ENCODE measurements at places on chromosomes 1 and 21.

- no peak for DNase-seq
Observed at GRCh38 chr1:153852170-153852569, 70.6 kb downstream of the GATAD2B start.

GRCh38 chr1:13825033-13825432 is 125.0 kb downstream of the PRDM2 start:
- DNase-seq: peak; percentile 14

DNA sequence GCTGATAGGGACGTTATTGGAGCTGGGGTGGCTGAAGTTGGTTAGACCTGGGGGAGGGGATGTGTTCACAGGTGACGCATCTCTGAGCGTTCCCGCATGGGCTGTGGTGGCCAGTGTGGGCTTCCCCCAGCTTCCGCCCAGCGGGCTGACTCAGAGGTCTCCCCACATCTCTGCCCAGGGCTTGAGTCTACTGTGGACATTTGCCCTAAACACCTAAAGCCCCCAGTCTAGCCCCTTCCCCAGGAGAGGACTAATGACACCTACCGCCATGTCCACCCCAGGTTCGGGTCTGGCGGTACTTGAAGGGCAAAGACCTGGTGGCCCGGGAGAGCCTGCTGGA is 2.0 kb downstream of the AGRN start:
- peak; percentile 72 for DNase-seq

GRCh38 chr1:38332649-38333310 is 286.2 kb upstream of the POU3F1 start:
- no peak for DNase-seq

GRCh38 chr1:93999840-94000415 is 90.7 kb upstream of the GCLM start:
- no peak for DNase-seq

DNA sequence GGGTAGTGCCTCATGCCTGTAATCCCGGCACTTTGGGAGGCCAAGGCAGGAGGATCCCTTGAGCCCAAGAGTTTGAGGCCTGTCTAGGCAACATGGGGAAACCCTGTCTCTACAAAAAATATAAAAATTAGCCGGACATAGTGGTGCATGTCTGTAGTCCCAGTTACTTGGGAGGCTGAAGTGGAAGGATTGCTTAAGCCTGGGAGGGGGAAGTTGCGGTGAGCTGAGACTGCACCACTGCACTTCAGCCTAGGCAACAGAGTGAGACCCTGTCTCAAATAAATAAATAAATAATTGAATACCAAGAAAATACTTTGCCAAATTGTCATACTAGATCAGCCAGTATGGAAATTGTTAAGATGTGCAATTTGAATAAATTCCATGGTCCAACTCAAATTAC is 5.9 kb upstream of the RBBP5 start:
- no peak for DNase-seq

- DNase-seq: no peak
Observed at GRCh38 chr1:205054013-205054412, 11.0 kb downstream of the CNTN2 start.

- DNase-seq: peak; percentile 63
Observed at GRCh38 chr1:244273845-244274619, 177.7 kb downstream of the ADSS2 start.

DNA sequence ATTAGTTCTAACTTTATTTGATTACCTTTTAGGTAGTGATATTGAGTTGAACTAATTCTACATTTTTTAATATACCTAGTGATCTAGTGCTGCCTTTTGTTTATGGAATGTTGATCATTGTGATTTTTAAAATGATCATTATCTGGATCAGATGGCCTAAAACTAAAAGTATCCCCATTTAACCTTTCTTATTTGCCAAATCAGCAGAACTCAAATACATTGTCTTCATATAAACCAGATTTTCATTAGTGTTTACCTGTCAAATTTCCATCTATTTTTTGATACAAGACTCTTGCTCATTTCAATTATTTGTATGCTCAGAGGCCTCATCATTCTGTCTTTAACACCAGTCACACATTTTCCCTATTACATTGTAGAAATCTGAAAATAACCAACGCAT is 441.2 kb downstream of the PTPRC start:
- DNase-seq: no peak

GRCh38 chr1:55789466-55789865 is 574.3 kb upstream of the USP24 start:
- no peak for DNase-seq

DNA sequence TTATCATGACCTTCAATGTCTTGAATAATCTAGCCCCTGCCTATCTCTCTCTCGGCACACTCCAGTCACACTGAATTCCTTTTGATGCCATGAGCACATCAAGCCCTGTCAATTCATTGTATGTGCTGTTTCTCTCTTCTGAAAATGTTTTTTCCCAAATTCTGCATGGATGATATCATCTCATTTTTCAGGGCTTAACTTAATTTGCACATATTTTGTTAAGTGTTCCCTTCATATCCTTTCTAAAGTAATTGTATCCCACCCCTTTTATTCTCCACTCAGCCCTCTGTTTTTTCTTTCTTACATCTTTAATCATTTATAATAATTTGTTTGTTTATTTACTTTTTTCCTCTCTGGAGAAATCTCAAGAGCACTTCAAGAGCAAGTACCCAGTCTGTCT is 149.9 kb downstream of the ZNF326 start:
- no peak for DNase-seq

- no peak for DNase-seq
Observed at GRCh38 chr1:32878637-32879041, 7.7 kb upstream of the HPCA start.

DNA sequence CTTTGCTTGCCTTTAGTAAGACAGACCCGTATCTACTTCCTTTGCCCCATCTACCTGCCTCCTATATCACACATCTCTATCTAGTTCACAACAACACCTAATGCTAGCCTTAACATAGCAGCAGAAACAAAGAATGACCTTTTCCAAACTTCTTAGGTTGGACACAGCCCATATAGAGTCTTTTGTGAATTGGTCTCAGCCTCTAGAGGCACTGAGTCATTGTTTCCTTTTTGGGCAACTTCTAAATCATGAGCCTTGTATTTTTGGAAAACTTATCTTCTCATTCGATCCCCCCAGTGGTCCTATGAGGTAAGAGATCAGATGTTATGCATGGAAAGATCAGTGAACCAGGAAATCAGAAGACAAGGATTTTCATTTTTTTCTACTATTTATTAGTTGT is 679.4 kb upstream of the USP24 start:
- no peak for DNase-seq

GRCh38 chr1:77463216-77463615 is 181.4 kb downstream of the AK5 start:
- no peak for DNase-seq

DNA sequence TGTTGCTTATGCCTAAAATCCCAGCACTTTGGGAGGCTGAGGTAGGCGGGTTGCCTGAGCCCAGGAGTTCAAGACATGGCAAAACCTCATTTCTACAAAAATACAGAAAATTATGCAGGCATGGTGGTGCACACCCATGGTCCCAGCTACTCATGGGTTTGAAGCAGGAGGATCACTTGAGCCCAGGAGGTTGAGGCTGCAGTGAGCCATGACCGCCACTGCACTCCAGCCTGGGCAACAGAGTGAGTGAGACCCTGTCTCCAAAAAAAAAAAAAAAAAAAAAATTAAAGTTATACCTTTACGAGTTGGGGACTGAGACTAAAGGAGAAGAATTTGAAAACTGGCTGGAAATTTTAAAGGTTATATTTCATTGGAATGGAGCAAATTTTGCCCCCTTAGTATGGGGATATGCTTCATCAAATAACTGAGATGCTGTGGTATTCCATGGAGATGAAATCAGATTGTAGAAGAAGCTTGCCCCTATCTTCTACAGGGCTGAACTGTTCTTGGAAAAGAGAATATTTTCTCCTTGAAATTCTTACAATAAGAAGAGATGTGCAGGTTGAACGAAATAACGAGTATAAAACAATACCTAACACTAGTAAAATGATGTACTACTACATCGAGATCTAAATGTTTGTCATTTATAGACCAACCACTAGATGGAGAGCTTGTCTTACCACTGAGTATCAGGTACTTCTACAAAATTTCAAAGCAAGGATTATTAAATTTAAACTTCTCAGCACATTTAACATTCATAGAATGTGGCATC is 34.9 kb upstream of the SCYL3 start:
- DNase-seq: peak; percentile 73

DNA sequence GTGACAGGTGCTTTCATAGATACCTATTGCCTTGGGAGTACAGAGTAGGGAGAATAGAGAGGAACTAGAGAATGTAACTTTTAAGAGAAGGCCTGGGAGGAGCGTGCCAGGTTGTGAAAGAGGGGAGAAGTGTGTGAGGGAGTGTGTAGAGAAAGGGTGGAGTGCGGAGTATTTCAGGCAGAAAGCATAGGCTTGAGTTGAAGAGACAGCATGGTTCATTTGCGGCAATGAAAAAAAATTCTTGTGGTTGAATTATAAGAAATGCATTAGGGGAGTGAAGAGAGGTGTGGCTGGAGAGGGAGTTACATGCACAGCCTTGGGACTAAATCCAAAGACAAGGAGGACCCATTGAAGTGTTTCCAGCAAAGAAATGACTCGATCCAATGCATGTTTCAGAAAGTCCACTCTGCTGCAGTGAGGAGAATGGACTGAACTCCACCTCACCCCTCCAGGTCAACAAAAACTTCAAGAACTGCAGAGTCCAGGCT is 81.7 kb upstream of the ADAM30 start:
- no peak for DNase-seq

- peak; percentile 39 for DNase-seq
Observed at GRCh38 chr1:35876988-35877387, 6.0 kb upstream of the AGO1 start.

GRCh38 chr1:163697137-163697536 is 375.4 kb downstream of the NUF2 start:
- DNase-seq: no peak

GRCh38 chr1:66494482-66494881 is 39.5 kb upstream of the SGIP1 start:
- DNase-seq: no peak

- DNase-seq: no peak
Observed at GRCh38 chr1:34165422-34165921, 442 bp upstream of the CSMD2 start.

- DNase-seq: no peak
Observed at GRCh38 chr1:17837233-17838030, 82.3 kb downstream of the ACTL8 start.

DNA sequence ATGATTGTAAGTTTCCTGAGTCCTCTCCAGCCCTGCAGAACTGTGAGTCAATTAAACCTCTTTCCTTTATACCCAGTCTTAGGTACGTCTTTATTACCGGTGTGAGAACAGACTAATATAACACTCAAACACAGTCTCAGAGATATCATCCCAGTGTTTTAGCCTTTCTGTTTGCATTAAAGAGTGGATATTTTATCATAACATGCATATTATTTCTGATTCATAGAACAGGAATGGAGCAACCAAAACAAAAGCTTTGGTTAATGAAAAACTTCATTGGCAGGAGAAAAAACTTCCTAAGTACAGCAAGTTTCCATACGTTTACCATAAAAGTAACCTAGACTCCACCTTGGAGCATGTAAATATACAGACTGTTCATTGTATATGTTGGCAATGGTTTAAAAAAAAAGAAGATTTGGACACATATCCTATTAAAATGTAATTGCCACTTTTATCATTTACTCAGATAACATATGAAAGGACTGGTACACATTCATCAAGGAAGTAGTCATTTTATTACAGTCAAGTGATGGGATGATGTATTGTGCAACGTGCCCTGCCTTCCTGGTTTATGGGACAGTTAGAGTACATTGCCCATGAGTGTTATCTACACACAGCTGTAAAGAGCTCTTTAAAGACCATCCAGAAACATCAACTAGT is 144.8 kb downstream of the ETS2 start:
- no peak for DNase-seq

DNA sequence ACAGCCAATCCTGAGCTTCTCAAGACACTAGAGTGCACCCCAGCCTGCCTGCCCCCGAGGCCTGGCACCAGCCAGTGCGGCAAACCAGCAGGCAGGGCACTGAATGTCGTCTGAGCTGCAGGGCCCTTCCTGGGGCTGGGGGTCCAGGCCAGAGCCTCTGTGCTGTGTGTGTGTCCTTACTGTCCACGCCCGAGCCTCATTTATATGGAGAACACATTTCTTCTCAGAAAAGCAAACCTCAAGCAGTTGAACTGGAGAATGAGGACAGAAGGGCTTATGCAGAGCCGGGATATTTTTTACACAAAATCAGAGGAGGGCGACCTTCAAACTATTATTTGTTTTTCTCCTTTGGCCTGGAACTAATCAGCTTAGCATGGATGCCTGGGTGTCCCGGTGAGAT is 52.7 kb downstream of the POFUT2 start:
- no peak for DNase-seq

- peak; percentile 90 for DNase-seq
Observed at GRCh38 chr1:161792740-161793139, 26.6 kb downstream of the ATF6 start.

DNA sequence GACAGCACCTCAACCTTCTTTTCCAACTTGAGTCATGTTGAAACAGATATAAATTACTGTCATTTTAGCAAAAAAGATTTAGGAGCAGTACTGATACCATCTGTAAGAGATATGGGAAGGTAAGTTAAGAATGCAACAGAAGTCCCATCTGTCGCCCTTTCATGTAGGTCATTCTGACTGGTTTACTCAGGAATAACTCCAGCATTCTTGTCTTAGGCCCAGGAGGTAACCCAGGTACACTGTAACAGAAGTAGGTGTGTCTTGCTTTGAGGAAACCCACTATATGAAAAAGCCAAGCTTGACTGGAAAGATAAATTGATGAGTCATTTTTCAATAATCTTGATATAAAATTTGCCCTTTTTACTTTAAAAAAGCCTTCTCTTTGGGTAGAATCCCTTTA is 35.4 kb downstream of the PGM1 start:
- DNase-seq: no peak

- no peak for DNase-seq
Observed at GRCh38 chr1:181044449-181044966, 10.7 kb downstream of the MR1 start.

DNA sequence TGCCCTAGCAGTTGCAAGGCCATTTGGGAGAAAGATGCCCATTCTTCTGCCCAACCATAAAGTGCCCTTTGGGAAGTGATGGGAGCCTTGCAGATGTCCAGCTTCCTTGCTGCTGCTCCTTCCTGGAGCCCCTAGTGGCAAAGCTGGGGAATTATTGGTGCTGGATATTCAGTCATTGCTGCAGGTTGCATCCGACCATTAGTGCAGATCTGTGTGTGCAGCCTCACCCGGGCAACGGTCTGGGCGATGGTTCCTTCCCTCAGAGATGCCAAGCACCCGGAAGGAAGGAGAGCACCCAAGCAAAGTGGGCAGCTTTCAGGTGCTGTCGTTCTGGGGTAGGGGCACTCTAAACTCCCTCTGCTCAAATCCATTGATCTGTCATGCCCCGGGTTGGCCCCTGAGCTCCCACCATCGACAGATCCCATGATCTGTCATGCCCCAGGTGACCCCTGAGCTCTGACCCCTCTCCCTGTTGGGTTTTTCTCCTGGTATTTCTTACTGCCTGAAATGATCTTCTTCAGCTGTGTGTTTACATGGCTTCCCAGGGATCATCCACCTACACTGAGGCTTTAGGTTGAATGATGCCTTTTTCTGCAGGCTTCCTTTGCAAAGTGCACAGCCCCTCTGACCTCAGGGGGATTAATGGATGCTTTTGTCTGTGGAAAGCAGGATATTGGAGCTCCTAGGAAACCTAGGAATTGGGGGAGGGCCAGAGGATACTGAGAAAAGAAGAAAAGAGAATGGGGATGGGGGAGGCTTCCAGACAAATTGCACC is 467.5 kb downstream of the PTPRU start:
- DNase-seq: peak; percentile 40

- peak; percentile 65 for DNase-seq
Observed at GRCh38 chr1:150165622-150166612, 16.2 kb downstream of the PLEKHO1 start.

Data from lung microvascular endothelial cell (primary cell).